ENCODE measurements at places on chromosomes 3 and 15.

DNA sequence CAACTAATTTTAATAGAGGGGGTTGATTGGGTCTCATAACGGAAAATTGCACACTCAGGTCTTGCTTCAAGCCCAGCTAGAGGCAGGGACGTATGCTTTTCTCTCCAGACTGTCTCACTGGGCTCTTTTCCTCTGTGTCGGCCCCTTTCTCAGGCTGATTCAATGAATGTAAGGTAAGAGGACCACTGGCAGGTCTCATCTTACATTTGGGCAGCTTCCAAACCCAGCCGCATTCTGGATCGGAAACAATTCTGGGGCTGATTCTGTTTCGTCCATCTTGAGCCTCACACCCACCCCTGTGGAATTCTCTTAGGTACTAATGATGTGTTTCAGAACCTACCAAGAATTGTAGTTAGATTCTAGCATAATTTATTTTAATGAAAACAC, 40.7 kb downstream of the TMEM212 start:
- DNase-seq = no peak

DNA sequence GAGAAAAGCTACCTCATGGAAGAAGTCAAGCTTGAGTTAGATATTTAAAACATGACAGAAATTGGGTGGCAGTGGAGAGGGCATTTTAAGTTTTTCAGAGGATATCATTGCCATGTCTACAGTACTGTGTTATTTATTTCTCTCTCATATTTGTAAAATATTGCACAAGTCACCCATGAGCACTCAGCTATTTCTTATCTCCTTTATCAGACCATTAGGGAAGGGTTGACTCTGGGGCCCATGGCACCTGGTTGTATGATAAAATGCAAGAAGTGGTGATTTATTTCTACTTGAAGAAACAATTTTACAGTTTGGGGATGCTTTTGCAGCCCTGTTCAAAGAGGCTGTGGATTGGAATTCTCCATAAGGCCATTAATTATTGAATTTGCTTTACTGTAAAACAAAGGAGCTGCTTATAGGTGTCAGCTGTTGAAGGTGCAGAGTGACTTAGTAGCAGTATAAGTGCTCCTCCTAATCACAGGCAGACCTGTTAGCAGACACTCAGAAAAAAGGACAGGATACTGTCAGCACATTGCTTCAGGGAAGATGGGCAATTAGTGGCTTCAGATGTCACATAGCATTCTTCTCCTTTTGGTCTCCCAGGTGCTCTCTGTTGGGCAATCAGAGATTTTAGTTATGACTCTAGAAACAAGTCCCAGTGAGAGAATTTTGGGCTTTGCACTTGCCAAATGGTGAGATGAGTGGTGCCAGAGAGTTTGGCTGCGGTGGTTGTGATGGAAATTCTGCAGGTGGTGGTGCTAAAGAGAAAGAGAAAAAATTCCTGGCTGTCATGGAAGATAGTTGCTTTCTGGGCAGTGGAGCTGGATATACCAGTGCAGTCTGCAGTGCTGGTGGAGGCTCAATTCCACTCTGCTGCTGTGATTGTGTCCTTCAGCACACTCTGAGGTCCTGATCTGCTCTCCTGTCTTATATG, 129.7 kb upstream of the ROPN1 start:
- no peak for DNase-seq

- no peak for DNase-seq
Measured at GRCh38 chr3:196419386-196419785, 12.8 kb downstream of the UBXN7 start.

- no peak for DNase-seq
Measured at GRCh38 chr3:186075931-186076567, 32.8 kb downstream of the ETV5 start.

DNA sequence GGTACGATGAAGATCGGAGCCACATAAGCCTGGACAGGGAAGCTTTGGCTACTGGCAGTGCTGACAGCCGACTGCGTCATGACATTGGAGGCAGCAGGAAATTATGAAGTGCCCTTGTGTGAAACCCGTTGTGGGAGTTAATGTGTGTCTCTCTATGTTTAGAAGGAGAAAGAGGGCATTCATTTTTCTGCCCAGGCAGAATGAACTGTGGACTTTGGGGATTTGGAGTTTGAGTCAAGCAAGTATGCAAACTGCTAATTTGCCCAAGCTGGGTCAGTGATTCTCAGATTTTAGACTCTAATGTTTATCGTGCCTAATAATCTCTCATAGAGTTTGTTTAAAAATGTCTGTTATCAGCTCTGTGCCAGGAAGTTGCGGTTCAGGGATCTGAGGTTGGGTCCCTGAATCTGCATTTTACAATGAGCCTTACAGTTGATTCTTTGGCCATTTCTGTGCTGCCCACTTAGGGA, 5.6 kb downstream of the CTXND1 start:
- no peak for DNase-seq

- no peak for DNase-seq
Measured at GRCh38 chr3:9780910-9781309, 11.2 kb upstream of the CAMK1 start.

GRCh38 chr15:63953524-63953923, 92.8 kb downstream of the DAPK2 start:
- no peak for DNase-seq

DNA sequence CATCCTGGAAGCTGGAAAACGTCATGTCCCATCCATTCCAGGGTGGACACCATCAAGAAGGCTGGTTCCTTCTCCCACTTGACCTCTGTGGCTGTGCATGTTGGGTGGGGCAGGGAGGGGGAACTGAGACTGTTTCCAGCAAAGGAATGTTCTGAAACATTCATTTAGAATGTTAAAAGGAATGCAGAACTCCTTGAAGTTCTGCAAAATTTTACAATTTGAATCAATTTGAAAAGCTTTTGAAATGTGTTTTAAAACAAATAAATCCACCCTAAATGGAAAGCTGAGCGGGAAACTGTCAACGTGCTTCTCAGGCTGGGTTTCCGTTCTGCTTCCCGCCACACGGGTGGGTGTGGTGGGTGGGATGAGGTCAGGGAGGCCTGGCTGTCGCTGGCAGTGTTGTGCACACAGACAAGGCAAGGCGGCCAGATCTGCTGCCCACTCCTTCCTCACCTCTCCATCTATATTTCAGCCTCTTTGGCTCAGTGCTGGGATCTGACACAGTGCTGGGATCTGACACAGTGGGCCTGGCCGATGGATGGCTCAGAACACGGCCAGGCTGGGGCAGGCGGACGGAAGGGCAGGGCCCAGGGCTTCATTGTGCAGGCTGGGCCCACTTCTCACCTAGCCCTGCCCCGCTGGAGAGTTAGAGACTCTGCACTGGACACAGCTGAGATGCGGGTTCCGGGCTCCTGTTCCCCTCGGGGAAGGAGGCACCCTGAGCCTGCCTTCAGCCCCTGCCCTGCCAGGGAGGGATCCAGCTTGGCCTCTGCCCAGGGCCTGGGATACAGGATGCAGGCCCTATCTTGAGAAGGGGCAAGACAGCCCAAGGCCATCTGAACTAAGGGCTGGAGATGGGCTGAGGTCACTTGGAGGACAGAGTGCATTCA, 110.4 kb downstream of the TMEM266 start:
- DNase-seq = no peak

DNA sequence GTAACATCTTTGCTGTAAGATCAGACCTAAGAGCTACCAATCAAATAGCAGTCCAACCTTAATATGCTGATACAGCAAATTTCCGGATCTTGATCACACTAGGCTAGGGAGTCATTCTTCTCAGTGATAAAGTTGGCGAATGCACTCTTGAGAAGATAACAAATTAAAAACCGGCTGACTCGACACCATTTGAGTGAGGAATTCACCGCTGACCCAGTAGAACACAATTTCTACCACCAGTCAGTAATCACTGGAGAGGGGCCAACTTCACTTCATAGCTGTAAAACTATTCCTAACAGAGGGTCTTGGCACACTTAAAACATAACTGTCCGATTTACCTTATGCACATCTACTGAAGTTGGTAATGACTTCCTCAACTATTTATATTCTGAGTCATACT, 47.2 kb downstream of the MEIS2 start:
- no peak for DNase-seq

- no peak for DNase-seq
Measured at GRCh38 chr3:122111974-122112373, 56.8 kb downstream of the CD86 start.

DNA sequence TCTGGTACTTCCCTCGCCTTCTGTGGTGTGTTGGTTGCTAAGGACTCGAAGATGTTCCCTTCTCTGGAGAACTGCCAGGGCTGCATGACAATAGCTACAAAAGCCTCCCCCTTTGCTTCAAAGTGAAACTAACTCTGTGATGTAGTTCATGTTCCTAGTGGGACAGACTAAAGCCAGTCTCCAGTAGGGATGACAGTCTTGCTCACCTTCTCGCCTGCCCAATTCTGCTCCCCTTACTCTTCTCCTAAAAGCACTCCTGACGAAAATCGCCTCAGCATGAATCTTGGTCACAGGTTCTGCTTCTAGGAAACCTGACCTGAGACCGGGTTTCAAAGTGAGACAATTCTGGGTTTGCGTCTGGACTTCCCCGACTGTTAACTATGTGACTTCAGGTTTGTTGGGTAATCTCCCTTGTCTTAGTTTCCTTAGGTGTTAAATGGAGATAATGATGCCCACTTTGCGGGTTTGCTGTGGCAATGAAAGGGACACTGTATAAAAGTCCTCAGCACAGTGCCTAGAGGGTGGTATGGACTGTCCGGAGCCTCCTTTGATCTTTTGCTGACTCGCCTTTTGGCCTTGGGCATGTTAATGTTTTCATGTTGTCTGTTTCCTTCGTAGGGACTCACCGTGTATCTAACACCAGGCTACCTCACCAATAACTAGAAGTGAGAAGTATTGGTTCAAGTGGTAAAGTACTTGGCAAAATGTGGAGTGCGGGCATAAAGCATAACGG, 24.9 kb upstream of the THRB start:
- no peak for DNase-seq

- DNase-seq = no peak
Measured at GRCh38 chr15:28901587-28901980, 15.8 kb downstream of the APBA2 start.
